Dorsolateral prefrontal cortex (tissue), 122 donors: ENCODE measurements at places on chromosomes 13 and 19.

DNA sequence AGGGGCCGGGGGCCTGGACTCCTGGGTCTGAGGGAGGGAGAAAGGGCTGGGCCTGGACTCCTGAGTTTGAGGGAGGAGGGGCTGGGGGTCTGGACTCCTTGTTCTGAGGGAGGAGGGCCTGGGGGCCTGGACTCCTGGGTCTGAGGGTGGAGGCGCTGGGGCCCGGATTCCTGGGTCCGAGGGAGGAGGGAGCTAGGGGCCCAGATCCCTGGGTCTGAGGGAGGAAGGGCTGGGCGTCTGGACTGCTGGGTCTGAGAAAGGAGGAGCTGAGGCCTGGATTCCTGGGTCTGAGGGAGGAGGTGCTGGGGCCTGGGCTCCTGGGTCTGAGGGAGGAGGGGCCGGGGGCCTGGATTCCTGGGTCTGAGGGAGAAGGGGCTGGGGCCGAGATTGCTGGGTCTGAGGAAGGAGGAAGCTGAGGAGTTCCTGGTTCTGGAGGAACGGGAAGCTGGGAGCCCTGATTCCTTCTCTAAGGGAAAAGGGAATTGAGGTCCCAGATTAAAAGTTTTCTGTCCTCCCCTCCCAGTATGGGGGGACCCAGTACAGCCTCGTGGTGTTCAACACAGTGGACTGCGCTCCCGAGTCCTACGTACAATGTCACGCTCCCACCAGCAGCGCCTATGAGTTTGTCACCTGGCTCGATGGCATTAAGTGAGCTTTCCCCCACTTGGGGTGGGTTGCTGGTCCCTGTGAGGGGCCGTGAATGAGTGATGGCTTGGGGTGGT lies 721 bp downstream of the MED25 start:
- no peak for DNase-seq

DNA sequence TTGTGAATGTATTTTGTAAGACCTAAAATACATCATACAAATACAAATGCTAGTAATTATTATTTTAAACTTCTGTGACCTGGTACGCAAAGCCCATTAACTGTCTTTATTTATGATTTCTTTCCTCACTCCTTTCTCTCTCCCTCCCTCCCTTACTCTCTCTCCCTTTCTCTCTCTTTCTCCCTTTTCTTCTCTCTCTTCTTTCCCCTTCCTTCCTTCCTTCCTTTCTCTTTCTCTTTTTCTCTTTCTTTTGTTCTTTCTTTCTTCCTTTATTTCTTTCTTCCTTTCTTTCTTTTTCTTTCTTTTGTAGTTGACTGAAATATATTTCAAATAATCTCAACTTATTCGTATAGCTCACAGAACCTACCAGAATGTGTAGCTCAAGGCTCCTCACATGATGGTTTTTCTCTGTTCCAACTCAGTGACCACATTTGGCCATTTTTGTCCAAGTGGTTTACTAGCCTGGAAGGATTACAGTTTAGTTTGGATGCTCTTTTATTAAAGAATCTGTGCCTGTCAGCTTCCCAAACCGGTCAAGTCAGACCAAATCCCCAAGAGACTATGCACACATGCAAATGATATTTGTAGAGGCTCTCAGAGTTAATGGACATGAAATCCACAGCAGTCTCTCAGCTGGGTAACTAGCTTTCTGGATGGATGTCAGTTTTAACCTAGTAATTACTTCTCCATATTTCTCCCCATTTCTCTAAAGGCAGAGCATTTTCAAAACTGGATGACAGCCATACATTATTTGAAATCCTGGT lies 71.7 kb downstream of the POSTN start:
- no peak for DNase-seq

DNA sequence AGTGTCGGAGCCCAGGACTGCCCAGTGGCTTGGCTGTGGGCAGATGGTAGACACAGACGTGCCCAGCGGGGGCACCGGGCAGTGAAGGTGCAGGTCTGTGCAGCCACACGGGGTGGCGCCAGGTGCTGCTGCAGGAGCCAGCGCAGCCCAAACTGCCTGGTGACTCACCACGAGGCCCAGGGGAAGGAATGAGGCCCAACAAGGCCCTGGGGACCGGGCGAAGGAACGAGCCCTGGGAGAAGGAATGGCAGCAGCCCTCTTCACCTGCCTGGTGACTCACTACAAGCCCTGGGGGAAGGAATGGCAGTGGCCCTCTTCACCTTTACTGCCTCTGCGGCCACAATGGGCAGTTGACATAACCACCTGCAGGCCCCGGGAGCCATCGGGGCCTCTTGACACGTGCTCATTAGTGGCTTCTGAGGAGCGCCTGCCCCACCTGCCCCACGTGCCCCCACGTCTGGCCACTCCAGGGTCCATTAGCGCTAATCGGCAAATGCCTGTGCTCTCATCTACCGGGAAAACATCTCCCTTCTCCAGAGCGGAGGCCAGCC lies 9.3 kb downstream of the MED16 start:
- DNase-seq: no peak

GRCh38 chr19:6100284-6100915 lies 9.9 kb downstream of the RFX2 start:
- no peak for DNase-seq

GRCh38 chr13:43797159-43797558 lies 10.4 kb upstream of the ENOX1 start:
- no peak for DNase-seq

GRCh38 chr13:98677398-98677797 lies 75.1 kb downstream of the SLC15A1 start:
- no peak for DNase-seq

- no peak for DNase-seq
Observed at GRCh38 chr19:42021185-42021584, 27.2 kb upstream of the ATP1A3 start.

DNA sequence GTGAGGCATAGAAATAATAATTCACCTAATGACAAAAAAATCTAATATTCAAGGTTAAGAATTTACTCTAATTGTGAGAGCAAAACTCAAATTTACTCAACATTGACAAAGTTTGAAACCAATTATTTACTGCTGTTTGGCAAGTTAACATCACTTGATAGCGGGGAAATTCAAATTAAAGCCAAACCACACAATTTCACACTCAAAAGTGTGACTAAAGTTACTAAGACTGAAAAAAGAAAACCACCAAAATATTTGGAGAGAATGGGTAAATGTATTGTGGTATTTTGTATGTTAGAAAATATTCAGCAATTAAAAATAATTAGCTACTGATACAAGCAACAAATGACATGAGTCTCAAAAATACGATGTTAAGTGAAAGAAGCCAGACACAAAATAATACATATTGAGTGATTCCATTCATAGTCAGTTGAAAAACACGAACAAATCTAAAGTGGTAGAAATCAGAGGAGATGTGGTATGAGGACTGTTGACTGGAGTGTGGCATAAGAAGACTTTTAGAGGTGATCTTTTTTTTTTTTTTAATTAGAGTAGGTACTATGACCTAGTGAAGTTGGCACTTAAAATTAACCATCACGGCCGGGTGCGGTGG lies 541.4 kb upstream of the ATXN8OS start:
- no peak for DNase-seq

DNA sequence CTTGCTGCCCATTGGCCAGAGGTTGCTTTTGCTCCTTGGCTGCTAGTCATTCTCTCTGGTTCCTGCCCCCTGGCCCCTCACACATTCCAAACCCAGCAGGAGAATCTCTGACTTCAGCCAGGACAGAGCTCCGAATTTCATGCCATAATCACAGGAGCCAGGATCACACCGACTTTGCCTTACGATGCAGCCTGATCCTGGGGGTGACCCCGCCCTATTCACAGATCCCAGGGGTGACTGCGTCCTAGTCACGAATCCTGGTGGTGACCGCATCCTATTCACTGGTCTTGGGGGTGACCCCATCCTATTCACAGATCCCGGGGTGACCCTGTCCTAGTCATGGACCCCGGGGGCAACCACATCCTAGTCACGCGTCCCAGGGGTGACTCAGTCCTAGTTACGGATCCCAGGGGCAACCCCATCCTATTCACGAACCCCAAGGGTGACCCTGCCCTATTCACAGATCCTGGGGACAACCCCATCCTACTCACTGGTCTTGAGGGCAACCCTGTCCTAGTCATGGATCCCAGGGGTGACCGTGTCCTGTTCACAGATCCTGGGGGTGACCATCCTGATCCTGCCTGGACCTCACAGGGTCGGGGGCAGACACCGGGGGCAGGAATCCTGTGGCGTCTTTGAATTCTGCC lies 7.4 kb upstream of the TEX29 start:
- DNase-seq: no peak

DNA sequence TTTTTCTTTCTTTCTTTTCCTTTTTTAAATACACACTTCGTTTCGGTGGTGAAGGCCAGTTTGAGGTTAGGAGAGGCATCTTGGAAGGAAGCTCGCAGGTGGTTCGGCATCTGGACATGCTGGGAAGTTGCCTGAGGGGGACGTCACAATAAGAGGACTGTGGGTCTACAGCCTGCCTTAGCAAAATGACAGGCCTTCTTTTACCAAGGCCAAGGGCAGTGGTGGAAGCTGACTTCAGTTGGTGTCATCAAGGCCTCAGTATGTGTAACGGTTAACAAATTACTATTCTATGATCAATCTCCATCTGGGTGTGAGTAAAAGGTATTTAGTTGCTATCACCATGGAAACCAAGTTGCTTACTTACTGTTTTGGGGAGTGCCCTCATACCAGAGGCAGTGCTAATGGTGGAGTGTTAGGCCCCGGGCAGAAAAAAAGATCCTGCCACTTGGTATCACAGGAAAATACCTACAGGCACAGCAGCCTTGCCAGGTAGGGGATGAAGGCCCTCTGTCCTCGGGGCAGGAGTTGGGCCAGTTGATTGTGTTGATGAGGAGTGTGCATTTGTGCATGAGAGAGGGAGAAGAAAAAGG lies 10.3 kb downstream of the ACTN4 start:
- DNase-seq: no peak

GRCh38 chr19:18225702-18226468 lies at the start of gene PDE4C:
PDE4C (minus strand) TSS chr19:18226438; CDS start chr19:18226415, 23 bp downstream.
- DNase-seq: no peak

- no peak for DNase-seq
Observed at GRCh38 chr13:78657699-78658629, 991 bp downstream of the OBI1 start.

DNA sequence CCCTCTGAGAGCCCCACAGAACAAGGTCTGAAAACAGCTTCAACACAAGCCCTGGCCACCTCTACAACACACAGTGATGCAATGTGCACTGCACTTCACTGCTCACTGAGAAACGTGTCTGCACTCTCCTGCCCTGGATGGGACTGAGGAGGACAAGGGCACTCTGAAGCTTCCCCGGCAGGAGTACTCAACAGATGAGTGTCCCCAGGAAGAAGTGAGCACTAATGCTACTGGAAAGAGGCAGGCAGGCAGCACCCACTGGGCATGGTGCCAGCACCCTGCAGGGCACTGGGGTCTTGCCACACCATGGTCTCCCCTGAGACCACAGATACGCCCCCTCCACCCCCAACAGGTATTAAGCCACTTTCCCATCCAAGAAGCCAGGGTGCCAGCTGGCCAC lies 17.7 kb upstream of the SLC35E1 start:
- no peak for DNase-seq

GRCh38 chr13:71055644-71056043 lies 811.4 kb downstream of the DACH1 start:
- no peak for DNase-seq

DNA sequence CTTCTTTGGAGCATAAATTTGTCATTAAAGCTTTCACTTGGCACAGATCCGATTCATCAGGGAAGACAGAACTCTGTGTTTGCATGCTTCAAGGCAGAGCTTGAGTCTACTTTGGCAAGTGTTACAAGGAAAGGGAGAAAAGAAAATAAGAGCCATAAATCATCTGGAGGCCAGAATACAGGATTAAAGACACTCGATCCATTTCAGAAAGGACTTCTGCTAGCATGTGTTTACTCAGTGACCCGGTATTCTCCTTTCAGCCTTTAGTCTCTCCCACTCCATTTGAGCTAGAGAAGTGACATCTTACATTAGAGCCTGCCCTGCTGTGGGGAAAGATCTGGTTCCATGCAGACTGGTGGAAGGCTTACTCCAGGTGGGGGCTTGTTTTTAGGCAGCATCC lies 306.4 kb downstream of the KLF5 start:
- no peak for DNase-seq

DNA sequence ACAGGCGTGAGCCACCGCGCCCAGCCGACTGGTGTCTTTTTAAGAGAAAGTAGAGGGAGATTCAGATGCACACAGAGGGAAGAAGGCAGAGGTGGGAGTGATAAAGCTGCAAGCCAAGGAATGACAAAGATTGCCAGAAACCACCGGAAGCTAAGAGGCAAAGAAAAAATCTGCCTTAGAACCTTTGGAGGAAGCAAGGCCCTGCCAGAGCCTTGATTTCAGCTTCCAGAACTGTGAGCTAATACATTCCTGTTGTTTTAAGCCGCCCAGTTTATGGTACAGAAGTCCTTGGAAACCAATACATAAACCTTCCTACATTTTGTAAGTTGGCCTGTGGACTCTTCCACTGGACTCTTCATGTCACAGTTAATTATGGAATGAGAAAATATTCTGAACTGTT lies 71.7 kb upstream of the SOX21 start:
- DNase-seq: no peak

- DNase-seq: no peak
Observed at GRCh38 chr13:97921176-97921816, 32.2 kb upstream of the IPO5 start.
